ENCODE measurements at places on chromosomes 13 and 19.

GRCh38 chr13:102799426-102800144 is 666 bp downstream of the BIVM start:
- no peak for DNase-seq

GRCh38 chr13:43331672-43332071 is 308.3 kb downstream of the DNAJC15 start:
- DNase-seq, result no peak

DNA sequence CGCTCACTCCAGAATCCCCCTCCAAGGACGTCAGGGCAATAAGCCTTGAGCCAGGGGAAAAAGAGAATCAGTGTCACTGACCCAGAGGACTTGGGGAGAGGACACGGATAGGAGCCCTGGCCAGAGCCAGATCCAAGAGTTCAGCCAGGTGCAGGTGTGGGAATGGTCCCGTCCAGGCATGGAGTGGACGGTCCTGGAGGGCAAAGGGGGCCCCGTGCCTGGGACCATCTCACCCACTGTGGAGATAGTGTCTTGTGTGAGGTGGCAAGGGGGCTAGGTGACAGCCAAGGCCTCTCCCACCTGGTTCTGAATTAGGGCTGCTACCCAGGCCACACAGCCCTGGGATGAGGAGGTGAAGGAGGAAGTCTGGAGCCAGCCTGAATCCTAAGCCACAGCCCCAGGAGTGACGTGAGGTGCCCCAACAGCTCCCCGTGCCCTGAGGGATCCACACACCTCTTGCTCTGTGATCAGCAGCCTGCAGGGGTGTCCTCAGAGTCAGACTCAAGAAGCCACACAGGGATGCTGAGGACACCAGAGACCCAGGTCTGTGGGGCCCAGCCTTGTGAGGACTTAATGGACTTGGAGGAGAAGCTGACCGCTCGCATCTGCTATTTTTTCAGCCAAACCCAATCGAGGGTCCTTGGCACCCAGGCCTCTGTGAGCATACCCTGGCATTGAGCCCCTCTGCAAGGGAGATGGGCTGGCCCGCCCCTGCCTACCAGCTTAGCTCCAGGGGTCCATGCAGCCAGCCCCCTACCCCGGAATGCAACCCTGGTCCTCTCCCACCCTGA is 16.4 kb upstream of the ZNF14 start:
- no peak for DNase-seq

GRCh38 chr19:31306006-31306753 is 43.1 kb downstream of the TSHZ3 start:
- no peak for DNase-seq

- no peak for DNase-seq
Measured at GRCh38 chr13:98824376-98825160, 72.1 kb upstream of the SLC15A1 start.

DNA sequence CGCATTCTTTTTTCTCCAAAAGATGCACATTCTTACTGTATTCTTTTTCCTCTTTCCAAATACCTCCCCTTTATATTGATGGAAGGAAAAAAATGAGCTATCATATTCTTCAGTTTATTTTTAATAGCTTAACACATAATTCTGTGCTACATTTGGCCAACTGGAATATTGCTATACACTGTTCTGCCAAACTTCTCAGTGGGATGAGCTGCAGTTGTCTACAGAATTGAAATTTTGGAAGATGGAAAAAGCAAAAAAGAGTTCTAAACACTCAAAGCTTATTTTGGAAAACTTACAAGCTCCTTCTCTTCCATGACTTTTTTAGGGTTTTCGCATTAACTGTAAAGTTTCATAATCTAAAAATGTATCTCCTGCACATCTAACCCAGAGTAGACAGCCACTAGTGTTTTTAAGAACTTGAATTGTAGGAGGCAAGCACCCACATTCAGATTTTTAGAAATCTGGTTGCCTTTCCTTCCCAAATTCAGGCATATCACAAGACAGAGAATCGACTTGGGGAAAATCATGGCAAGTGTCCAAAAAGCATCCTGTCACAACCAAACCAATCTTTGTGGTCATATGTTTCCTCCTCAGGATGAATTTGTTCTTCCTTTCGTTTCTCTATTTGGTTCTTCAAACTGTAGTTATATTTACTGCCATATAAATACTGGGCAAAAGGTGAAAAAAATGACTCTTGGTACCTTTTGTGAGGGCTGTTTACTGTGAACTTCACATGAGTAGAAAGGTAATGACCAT is 111.4 kb upstream of the FRY start:
- DNase-seq, result no peak

DNA sequence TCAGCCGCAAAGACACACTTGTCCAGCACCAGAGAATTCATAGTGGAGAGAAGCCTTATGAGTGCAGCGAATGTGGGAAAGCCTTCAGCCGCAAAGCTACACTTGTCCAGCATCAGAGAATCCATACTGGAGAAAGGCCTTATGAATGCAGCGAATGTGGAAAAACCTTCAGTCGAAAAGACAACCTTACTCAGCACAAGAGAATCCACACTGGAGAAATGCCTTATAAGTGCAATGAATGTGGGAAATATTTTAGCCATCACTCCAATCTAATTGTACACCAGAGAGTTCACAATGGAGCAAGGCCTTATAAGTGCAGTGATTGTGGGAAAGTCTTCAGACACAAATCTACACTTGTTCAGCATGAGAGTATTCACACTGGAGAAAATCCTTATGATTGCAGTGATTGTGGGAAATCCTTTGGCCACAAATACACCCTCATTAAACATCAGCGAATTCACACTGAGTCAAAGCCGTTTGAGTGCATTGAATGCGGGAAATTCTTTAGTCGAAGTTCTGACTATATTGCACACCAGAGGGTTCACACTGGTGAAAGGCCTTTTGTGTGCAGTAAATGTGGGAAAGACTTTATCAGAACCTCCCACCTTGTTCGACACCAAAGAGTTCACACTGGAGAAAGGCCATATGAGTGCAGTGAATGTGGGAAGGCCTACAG is 6.8 kb downstream of the ZNF134 start:
- DNase-seq, result no peak

DNA sequence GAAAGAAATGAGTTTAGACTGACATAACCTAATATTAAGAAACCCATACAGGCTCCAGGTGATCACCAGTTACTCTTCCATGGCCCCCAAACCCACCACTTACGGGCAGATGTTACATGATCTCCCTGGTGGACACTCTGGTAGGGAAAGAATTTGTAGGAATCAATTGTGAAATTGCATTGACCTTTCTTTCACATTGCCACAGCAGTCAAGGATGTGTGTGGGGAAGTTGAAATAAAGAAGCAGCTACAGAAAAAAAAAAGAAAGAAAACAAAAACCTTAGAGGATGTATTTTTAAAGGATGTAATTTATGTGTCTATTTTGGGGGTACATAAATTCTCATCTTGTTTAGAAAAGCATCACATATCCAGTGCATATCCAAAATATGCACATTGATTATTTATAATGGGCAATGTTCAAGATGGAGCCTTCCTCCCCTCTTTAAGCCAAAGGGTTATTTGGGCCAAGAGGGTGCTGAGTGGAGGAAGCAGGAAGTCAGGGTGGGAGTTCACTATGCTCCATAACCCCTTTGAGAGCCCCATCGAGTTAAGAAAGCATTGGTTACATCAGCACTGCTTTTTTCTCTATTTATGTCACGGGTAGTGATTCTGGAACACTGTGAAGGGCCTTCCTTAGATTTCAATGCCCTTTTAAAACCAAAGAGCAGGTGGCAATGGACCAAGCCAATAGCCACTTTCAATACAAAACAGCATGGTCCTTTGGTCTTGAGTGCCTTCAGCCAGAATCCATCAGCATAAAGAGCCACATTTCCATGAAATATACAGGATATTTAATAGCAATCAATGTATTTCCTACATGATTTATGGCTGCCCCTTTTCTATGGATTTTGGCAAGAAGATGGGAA is 169.6 kb downstream of the LACC1 start:
- no peak for DNase-seq

GRCh38 chr13:25422153-25422552 is 50.4 kb downstream of the ATP8A2 start:
- DNase-seq, result no peak

DNA sequence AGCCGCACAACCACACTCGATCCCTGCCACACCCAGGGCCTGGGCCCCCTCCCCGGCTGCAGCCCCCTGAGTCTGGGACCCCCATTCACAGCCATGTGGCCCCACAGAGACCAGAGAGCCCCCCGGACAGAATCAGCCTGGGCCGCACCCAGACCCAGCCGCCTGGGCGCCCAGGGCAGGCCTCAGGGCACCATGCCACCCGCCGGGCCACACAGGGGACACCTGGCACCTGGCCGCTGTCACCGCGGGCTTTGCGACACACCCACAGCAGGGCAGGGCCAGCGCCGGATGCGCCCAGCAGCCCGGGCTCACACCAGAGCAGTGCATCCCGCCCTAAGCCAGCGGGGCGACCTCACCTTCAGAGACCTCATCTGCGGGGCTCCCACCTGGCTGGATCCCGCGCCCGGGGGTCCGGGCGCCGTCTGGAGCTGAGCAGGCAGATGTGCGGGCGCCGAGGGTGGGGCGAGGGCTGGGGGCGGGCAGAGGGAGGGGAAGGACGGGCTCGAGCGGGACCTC is 443 bp downstream of the TBXA2R start:
- no peak for DNase-seq

DNA sequence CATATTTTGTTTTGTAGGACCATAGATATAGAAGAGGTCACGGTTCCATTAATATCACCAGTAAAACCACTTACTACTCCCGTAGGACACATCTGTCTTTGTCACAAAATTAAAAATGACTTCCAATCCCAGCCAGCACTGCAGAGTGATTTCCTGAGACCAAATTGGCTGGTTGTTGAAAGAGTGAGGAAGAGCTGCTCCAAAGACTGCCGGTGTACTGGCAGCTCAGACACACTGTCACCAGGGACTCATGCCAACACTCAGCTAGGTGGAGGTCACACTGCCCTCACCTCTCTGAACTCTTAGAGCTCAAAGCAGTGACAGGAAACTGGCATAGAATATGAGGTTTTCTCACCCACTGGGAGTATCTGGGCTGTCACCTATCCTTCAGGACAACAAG is 52.1 kb downstream of the FLT1 start:
- DNase-seq, result no peak

GRCh38 chr19:31304831-31305312 is 44.4 kb downstream of the TSHZ3 start:
- no peak for DNase-seq

Measured in DMS 273 treated with DMSO at 0.1 percent for 48 hours (cell line).